ENCODE measurements at places on chromosomes 6 and 20. TPM values are rescaled to one million over a fixed set of nuclear protein-coding genes. Genes with fewer than 3 reads are reported as not detected.

DNA sequence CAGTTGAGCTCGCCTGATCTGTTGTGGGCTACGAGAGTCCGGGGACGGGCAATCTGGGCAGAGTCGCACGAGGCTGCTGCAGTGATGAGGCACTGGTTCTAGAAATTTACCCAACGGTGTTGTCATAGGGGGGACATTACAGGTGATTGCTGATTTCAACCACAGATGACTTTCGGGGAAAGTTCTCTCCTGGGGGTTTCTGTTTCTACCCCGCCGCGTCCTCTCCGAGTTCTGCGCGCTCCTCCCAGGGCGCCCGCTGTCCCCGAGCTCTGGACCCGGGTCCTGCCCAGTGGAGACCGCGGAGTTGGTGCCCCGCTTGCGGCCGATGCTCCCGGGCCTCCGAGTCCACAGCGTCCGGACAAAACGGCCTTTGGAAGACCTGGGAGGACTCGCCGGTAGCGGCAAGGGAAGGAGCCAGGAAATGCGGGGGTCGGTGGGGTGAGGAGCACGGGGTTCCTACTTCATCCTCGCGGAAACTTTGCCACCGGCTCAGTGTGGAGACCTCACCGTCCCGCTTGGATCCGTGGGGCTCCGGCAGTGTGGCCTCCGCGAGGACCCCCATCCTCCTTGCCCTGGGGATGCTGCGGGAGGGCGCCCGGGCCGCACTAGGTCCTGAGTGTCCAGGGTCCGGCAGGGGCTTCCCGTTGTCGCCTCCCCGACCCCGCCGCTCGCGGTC is 12.3 kb upstream of the RAET1L start:
- no peak for DNase-seq

GRCh38 chr20:51631011-51631950 is 88.8 kb upstream of the NFATC2 start:
- DNase-seq: peak; percentile 49

GRCh38 chr6:90469906-90470305 is 117.0 kb downstream of the MAP3K7 start:
- DNase-seq: no peak

DNA sequence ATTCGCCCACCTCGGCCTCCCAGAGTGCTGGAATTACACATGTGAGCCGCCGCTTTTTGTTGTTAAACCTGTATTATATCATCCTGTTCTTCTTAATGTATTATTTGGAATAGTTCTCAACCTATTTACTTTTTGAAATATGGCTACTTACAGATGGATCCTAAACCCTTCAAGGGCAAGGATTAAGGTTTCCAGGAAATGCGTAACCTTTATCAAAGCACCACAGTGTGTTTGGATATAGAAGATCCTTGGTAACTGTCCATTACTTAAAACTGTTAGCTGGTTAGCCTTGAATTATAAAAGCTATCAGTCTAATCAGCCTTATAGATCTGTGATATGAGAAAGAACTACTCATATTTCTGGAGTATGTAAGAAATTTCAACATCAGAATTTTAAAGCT is 12.3 kb upstream of the RPN2 start:
- no peak for DNase-seq

- peak; percentile 44 for DNase-seq
Observed at GRCh38 chr6:30357678-30358540, 13.0 kb downstream of the RPP21 start.

- DNase-seq: peak; percentile 41
Observed at GRCh38 chr20:63290677-63291472, 2.1 kb upstream of the COL20A1 start.

GRCh38 chr6:111347589-111347988 is 135.4 kb downstream of the REV3L start:
- DNase-seq: no peak

GRCh38 chr6:37477656-37478435 is 21.8 kb downstream of the CCDC167 start:
- no peak for DNase-seq

- no peak for DNase-seq
Observed at GRCh38 chr20:1286267-1287024, 20.4 kb downstream of the SNPH start.

DNA sequence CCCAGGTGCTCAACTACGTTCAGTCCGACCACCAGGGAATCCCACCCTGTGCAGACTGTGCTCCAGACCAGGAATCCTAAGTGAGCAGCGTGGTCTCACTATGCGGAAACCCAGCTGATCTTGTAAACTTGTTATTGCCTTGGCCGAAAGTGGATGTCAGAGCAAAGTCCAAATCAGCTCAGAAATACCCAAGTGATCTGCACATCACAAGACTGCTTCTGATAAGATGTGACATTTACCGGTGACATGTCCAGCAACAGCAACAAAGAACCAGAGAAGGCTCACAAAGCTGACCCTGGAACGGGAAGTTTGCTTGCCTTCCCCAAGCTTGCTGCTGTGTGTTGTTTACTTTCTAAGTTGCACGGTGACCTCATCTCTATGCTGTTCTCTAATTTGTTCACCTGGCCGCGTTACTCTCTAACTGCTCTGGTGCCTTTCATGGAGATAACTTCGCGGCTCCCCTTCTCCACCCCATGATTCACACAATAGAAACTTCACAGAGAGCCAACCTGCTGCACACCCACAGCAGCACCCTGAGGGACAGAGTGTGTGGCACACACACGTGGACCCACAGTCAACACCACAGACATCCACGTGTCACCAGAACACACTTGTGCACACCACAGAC is 1.7 kb downstream of the BNIP5 start:
- DNase-seq: peak; percentile 56

- DNase-seq: no peak
Observed at GRCh38 chr20:46638134-46638897, 12.9 kb downstream of the SLC13A3 start.

DNA sequence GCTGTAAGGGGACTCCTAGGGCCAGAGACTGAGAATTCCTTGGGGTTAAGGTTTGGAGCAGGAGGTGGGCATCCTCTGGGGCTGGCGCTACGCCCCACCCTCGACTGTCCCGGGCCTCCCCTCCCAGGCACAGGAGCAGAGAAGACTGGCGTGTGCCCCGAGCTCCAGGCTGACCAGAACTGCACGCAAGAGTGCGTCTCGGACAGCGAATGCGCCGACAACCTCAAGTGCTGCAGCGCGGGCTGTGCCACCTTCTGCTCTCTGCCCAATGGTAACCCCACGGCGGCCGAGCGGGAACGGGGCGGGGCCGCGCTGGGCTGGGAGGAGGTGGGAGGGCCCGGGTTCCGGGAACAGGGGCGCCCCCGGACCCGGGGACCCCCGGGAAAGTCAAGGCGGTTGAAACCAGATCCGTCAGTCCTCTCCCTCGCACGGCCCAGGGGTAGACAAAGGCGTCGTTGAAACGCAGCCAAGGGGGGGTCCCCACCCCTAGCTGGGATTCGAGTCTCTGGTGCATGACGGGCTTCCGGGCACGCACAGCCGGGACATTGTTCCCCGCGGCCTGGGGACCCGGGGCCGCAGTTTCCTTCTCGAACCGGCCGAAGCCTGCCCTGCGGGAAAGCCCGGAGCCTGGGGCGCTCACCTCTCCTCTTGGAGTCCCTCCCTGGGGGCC is 844 bp downstream of the WFDC2 start:
- DNase-seq: peak; percentile 68

GRCh38 chr6:24738741-24739140 is 19.8 kb upstream of the C6orf62 start:
- no peak for DNase-seq

GRCh38 chr6:1313767-1314503 is 2.0 kb downstream of the FOXQ1 start:
- peak; percentile 63 for DNase-seq

DNA sequence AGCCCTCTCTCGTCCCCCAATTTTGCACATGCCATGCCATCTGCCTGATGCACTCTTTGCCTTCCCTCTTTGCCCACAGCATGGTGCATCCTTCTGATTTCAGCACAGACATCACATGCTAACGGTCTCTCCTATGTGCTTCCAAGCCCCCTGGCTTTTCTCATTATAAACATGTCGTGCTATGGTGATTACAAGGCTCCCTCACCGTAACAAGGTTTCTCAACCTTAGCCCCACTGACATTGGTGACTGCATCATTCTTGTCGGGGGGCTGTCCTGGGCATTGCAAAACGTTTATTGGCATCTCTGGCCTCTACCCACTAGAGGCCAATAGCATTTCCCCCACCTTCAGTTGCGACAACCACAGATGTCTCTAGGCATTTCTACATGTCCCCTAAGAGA is 187.2 kb downstream of the TFAP2C start:
- no peak for DNase-seq

Gene ANKEF1
- total RNA-seq: 0.60 TPM

Gene SCAND1
- 119 TPM for total RNA-seq

Gene RBM24
- total RNA-seq: not detected

Gene SLC13A3
- total RNA-seq: not detected

Gene CDH26
- total RNA-seq: not detected

Gene RBPJL
- not detected for total RNA-seq

Gene SLC4A11
- total RNA-seq: 0.64 TPM

Gene SYCP2
- total RNA-seq: 1.1 TPM
